ENCODE measurements at places on chromosomes 5 and 9.

GRCh38 chr5:103708601-103709000, 146.0 kb upstream of the NUDT12 start:
- DNase-seq, result no peak

GRCh38 chr5:153439130-153439529, 51.3 kb upstream of the GRIA1 start:
- DNase-seq, result no peak

DNA sequence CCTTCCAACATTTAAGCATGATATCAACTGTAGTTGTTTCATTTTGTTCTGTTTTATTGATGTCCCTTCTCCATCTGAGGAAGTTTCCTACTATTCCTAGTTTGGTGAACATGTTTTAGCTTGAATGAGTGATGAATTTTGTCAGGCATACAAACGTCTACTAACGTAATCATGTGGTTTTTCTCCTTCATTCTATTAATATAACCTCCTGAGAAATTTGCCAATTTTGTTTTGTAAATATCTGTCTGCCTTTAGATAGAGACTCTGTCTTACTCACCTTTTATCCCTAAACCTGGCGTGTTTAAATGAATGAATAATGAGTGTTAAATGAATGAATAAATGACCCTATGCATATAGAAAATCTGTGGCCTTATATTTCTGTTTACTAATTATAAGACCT, 26.5 kb upstream of the NREP start:
- DNase-seq, result no peak

DNA sequence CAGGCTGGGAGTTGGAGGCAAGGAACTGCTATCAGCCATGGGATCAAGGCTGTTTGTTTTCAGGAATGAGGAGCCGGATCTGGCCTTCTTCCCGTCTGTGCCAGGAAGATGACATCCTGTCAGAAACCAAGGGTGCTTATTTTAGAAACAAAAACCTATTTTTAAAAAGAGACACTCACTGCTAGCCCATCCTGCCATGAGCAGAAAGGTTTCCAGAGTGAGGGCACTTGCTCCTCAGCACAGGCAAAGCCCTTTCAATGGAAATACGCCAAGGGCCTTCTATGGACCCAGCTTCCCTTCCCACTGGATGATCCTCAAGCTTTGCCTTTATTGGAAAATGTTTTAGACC, 132.6 kb upstream of the FSTL4 start:
- DNase-seq, result no peak

- DNase-seq, result no peak
Observed at GRCh38 chr9:97596906-97597305, 36.3 kb downstream of the TSTD2 start.

DNA sequence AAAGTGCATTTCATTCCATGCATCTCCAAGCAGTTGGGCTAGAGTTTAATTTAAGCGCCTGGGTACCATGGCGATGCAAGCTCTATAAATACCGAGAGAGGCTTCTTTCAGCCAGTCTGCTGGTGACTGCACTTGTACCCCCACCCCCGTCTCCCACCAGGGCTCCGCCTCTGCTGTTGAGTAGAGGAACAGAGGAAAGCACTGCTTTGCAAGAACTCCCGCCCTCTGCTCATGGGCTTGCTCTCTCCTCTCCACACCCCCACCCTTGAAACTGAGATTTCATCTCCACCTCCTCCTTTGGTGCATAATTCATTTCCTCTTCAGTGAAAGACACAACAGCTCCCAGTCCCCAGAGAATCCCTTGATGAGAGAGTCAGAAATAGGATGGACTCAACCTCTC, 5.1 kb upstream of the WWC1 start:
- DNase-seq, result no peak

GRCh38 chr5:78647351-78647818, 1.2 kb downstream of the LHFPL2 start:
- no peak for DNase-seq

DNA sequence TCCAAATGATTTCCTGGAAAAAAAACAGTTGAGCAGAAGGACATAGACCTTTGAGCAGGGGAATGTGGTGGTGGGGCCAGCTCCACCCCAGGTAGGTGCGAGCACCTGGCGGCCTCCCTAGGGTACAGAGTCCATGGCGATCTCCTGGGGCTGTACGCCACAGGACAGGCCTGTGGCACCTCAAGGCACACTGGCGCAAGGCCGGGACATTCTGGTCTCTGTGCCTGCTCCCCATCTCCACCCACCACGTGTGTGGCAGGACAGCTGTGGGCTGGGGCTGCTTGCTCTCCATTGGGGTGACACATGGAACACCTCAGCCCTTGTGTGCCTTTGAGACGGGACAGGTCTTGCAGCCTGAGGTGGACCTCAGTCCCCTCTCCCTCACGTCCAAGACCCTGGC, 25.2 kb downstream of the WNK2 start:
- no peak for DNase-seq

- peak; percentile 26 for DNase-seq
Observed at GRCh38 chr9:33480976-33481375, 7.3 kb upstream of the NOL6 start.

GRCh38 chr5:9818340-9818845, 188.2 kb upstream of the TAS2R1 start:
- no peak for DNase-seq

GRCh38 chr9:132878695-132879456, at the start of gene SPACA9:
Gene SPACA9 (plus strand): TSS chr9:132878898. CDS start chr9:132883948, 5,050 bp downstream.
- peak; percentile 63 for DNase-seq

DNA sequence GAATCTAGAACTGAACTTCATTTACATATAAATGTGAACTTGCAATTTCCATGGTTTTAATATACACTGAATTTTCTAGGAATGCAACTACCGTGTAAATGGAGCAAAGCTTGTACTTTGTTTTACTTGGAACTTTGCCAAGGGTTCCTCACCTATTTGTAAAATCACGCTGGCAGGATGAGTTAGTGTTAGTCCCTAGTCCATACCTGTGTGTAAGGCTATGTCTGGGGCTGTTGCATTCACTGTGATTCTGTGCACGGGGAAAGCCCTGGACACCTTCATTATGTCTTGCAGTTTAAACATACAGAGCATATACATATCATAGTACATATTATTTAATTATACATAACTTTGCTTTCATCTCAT, 119.9 kb downstream of the PAX5 start:
- DNase-seq, result no peak

All from ureter (tissue), 1 donor.